ENCODE measurements at places on chromosomes 16 and 17.
A peak's percentile ranks its signal among the peaks of the same experiment; 100 is the strongest.

DNA sequence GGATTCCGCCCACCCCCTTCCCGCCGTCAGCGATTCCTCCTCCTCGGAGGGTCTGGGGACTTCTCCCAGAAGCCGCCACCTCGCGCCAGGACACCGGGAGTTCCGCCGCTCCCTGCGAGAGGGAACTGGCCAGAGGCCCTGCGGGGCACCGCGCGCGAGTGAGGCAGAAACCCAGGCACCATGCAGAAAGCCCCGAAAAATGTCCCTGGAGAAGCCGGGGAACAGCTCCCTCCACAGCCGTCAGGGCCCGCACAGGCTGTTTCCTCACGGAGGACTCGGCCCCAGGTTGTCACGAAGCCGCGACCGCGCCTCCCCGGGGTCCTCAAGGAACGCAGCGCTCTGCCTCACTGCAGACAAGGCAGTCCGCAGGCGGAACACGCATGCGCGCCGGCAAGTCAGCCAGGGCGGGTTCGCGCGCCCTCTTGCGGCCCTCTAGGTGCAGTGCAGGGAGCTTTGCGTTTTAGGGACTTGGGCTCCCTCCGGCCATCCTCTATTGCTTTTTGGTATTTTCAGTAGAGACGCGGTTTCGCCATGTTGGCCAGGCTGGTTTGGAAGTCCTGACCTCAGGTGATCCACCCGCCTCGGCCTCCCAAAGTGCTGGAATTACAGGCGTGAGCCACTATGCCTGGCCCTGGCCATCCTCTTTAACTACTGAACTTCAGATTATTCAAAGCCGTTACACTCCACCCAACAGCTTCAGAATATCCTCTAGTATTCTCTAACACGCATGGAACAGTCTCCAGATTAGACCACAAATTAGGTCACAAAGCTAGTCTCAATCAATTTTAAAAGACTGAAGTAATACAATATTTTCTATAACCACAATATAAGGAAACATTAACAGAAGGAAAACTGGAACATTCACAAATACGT is 20.3 kb upstream of the ZNF287 start:
- DNase-seq = peak; percentile 67

- DNase-seq = no peak
Measured at GRCh38 chr16:55171241-55171640, 152.8 kb upstream of the IRX6 start.

- no peak for DNase-seq
Measured at GRCh38 chr17:73255671-73256181, 6.0 kb downstream of the CPSF4L start.

GRCh38 chr16:82061861-82062525 is 26.9 kb downstream of the HSD17B2 start:
- DNase-seq = no peak

- no peak for DNase-seq
Measured at GRCh38 chr16:53341792-53342191, 92.5 kb upstream of the RBL2 start.

DNA sequence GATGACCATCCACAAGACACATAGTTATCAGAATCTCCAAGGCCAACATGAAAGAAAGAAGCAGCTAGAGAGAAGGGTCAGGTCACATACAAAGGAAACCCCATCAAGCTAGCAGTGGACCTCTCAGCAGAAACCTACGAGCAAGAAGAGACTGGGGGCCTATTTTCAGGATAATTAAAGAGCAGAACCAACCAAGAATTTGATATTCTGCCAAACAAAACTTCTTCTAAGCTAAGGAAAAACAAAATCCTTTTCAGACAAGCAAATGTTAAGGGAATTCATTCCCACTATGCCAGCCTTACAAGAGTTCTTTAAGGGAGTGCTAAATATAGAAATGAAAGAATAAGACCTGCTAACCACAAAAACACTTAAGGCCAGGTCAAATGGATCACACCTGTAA is 47.8 kb downstream of the ITFG1 start:
- no peak for DNase-seq

GRCh38 chr17:76870377-76870714 is 2.1 kb downstream of the MGAT5B start:
- no peak for DNase-seq

DNA sequence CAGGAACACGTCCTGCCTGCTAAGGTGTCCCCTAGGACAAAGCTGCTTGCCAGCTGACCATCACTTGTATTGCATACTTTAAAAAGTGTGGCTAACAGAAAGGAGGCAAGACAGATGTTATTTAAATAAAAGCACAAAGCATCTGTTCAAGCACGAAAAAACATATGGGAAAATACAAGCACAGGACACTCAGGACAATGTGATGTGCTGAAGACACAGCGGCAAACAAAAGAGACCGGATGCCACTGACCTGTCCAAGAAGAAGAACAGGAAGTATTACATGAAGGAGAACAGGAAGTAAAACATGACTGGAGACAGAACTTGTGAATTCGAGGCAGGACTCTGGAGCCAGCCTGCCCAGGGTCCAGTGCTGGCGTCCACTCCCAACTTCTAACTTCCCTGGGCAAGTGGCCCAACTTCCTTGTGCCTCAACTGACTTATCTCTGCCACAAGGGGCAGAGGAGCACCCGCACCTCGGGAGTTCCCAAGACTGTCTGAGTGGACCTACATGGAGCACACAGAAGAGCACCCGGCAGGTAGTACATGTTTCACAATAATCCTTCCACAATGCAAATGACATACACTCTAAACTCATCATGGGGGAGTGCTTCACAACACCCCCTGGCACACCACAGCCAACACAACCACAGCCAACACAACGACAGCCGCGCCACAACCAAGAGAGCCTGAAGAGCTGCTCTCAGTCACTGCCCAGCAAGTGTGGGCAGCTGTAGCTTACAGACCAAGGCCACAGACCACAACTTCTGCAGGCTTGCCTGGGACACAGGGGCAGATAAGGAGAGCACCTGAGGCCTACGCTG is 36.6 kb downstream of the ANKRD11 start:
- DNase-seq = no peak

- peak; percentile 99 for DNase-seq
Measured at GRCh38 chr16:87201052-87201451, 116.1 kb downstream of the C16orf95 start.

DNA sequence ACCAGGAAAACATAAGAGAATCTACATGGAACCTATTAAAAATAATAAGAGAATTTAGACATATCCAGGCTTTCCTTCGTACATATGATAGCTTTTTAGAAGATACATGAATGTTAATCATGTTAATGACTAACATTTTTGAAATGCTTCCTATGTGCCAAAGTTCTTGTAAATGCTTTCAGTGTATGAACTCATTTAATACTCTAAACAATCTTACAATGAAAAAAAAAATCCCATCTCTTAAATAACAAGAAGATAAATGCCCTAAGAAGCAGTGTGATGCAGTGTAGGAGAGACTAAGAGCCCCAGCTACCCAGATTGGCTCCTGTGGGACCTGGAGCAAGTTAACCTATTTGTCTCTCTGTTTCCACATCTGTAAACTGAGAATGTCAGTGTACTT is 220.4 kb upstream of the MYOCD start:
- DNase-seq = no peak

GRCh38 chr17:49891694-49892389 is 44.0 kb upstream of the TAC4 start:
- DNase-seq = no peak

DNA sequence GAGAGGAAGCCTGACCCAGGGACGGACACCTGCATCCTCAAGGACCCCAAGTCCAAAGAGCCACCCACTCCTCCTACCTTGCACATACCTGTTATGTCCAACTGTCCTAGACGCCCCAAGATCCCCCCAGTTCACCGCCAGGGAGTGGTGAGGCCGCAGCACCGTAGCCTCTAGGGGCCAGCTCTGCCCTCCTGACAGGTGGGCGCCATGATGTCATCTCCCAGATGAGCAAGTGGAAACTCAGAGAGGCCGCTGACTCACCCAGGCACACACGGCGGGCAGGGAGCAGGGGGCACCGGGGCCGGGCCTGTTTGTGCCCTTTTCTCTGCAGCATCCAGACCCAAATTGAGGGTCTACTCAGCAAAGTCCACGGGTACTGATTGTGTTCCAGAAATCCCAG is 4.8 kb upstream of the ZNF469 start:
- no peak for DNase-seq

DNA sequence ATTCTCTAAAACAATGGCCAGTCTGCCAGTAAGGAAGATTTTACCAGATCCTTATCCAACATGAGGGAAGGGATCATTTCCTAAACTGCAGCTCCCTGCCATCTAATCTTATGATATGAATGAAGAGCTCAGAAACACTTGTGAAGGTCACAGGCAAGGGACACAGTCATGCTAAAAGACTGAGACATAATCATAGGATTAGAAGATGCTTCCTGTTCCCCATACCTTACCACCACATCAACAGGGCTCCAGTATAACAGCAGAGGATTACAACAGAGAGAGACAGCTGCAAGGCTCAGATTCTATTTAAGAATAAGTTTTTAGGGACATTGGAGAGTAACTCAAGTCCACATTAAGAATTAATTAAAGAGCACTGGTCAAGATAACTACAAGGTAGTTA is 93.3 kb downstream of the BRIP1 start:
- DNase-seq = no peak

DNA sequence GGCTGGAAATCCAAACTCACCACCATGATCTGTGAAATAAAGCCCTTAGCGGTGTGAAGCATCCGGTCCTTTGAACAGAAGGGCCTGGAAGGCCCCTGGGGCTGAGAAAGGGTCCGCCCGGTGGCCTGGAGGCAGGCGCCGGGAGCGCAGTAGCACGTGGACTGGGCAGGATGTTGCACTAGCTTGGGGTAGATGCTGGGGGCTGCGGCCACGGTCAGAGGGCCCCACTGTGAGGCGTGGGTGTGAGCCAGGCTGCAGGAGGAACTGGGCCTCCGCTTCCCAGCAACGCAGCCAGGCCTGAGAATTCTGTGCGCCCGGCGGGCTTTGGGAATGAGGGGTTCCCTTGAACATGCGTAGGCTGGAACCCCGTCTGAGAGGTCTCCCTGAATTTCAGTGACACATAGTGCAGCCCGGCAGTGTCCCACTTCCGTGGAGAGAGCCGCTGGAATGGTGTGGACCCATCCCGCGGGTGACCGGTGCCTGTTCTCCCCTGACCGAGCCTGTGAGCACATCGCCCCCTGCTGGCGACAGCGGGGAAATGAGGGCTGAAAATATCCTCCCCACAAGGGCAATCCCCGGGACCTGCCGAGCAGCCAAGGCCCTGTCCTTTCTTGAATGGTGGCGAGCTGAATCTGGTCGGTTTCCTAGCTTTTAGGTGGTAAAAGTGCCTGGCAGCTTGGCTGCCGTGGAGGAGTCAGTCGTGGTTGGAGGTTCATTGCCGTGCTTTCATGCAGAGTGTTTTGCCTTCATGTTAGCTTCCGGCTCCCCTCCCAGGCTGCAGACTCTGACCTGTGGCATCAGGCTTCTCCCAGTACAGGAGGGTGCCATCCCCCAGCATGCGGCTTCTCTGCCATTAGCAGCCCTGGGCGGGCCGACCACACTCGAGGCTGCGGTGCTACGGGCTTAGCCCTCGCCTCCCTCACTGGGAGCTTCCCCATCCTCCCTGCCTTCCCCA is 43.8 kb downstream of the DNAJA2 start:
- peak; percentile 20 for DNase-seq
